ENCODE measurements at places on chromosomes 1 and 21.
A peak's percentile ranks its signal among the peaks of the same experiment; 100 is the strongest.

- DNase-seq = no peak
Measured at GRCh38 chr1:203711251-203712007, 53.6 kb upstream of the LAX1 start.

DNA sequence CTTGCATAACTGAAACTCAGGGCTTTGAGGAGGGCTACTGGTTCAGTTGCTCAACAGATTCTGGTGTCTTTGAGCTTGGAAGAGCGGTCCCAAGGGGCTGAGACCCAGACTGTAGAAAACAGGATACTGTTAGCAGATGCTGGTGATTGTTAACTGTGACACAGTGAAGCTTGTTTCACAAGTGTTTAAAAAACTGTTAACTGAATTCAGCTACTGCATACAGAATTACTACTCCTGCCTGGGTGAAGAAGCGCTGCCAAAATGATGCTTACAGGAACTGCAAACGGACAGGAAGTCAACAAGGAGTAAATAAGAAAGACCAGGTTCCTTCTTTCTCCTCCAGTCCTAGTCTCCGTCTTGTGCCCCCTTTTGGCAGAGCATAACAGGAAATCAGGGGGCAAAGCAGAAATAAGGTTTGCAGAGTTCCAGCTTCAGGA lies 195.3 kb upstream of the USP25 start:
- DNase-seq = no peak

GRCh38 chr21:29711236-29711635 lies 228.6 kb downstream of the GRIK1 start:
- DNase-seq = no peak

DNA sequence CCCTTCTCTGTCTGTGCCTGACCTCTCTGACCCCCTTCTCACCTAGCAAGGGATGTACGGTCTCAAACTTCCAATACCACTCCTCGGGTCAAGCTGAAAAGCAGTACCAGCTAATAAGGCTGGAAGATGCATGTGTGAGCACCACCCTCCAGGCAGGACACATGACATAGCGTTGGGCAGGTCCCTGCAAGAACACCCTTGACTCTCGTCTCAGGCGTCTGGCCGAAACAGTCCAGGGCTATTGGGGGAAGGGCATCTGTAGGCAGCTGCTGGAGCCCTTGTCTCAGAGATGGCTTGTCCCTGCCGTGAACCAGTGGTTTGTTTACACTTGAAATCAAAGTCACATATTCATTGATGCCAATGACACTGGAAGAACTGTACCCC lies 56.5 kb downstream of the CD46 start:
- no peak for DNase-seq

DNA sequence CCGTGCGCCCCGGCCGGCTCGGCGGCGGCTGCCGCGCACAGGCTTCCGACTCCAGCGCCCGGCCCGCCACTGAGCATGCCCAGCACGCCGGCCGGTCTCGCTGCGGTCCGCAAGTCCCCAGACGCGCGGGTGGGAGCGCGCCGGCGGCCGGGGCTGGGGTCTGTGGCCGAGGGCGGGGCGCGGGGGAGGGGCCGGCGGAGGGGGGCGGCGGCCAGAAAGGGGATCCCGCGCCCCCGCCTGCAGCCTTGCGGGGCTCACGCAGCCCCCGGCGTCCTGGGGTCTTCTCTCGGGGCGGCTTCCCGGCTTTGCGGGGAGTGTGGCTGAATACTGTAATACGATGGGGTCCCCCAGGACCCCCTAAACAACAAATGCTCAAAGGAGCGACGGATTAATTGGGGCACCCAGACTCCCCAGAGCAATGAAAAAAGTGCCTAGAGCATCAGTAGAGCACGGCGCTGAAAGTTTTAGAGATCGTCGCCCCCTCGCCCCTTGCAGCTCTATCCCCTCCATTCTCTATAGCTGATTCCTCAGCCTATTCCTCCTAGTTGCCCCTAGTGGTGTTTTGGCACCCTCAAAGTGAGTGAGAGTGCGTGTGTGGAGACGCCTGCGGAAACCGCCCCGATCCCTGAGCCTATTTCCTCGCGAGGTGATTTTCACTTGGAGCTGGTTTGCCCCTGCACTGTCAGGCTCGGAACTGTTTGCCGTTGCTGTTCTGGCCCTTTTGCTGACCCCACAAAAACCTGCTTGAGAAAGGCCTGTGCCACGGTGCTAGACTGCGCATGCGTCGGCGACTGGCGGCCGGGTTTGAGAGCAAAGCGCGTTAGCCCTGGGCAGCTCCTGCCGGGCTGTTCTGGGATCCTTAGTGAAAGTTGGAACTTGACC lies at the start of gene VAV3:
Gene VAV3, minus strand, starts transcription at position 71 of the 882 bp plus-strand sequence. CDS start 311 bp downstream, outside the sequence.
- DNase-seq = peak; percentile 24

- DNase-seq = no peak
Measured at GRCh38 chr1:111275780-111276433, 14.7 kb upstream of the CHIA start.

DNA sequence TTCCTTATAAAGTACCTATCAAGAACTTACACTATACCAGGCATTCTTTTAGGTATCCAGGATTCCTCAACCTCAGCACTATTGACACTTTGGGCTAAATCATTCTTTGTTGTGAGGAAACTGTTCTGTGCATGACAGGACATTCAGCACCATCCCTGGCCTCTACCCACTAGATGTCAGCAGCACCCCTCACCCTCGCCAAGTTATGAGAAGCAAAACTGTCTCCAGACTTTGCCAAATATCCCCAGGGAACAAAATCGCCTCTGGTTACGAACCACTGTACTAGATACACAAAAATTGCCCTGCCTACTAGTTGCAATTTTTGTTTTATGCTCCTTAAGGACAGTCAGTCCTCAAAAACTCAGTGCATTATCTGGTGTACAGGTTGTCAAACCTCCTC lies 35.7 kb downstream of the PALMD start:
- no peak for DNase-seq
